ENCODE measurements at places on chromosomes 2 and 18.

DNA sequence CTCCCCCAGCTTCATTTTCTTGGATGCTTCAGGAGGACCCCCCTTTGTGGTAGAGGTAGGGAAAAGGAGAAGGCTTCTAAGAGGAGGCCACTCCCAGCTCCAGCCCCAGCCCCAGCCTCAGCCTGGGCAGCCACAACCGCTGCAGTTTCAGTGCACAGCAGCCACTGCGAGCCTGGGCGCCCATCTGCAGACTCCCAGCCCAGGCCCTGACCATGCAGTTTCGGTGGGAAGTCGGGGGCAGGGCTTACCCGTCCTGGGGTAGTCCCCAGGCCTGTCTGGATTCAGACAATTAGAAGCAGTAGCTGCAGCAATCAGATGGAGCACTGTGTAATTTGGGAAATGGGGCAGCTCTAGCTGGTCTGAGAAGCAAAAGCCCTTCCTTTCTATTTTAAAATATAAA is 28.6 kb downstream of the ITM2C start:
- no peak for DNase-seq

GRCh38 chr2:79041032-79041448 is 15.5 kb downstream of the REG3G start:
- DNase-seq: no peak

DNA sequence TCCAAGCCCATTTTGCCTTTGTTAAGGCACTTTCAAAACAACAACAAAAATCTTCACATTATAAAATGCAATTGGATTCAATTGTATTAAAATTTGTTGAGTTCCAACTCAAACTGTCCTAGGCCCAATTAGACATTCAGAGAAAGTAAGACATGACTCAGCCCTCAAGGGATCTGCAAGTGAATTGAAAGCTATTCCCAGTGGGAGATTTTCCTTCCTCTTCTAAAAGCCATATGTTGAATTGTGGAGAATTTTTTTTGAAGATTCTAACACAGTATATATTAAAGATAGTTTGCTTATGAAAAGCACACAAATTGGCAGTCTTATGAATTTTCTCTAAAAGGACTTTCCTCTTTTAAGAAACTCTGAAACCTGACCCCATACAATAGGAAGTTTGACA is 268.0 kb upstream of the PARD3B start:
- no peak for DNase-seq

DNA sequence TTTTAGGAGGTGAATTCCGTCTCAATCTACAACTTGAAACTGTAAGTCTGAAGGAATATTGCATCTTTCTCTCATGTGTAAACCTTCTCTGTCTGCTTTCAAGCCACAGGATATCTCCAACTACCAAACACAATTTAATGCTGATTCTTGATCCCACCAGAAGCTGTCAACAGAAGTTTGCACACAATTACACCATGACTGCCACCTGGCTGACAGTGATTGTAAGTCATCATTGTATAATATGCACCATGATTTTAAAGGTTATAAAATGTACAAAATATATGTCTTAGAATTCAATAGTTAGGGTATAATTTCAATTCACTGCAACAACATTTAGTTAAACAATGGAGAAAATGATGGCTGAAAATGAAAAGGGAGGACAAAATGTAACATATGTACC is 18.4 kb downstream of the PREPL start:
- DNase-seq: peak; percentile 45

DNA sequence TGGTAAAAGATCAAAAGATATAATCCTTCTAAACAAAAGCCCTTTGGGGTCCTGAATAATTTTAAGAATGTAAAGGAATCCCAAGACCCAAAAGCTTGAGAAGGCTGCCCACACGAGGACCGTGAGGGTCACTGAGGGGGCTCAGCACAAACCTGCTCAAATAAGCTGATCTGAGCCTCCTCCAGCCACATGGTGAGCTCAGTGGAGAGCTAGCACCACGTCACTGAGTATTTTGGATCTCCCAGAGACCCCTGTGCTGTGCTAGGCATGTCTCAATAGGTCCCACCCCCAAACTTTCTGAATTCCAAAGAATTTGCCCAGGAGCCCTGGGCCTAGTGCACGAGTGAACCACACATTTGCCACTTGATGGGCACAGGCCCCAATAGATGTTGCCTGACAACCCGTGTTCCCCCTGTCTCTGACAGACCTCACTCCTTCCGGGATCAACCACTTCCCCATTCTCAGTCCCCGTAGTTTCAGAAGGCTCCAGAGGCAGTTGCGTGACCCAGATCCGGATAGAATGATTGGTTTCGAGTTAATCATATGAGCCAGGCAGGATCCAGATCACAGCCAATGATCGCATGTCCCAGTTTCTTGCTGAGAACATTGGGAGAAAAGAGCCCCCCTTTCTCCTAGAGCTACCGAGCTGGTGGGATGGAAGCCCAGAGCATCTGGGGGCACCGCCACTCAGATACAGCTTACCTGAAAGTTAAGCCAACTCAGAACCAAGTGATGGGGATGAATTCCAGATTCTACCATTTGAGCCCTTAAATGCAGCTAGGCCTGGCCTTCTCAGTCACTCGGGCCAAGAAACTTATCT is 203.8 kb downstream of the TNS1 start:
- no peak for DNase-seq

DNA sequence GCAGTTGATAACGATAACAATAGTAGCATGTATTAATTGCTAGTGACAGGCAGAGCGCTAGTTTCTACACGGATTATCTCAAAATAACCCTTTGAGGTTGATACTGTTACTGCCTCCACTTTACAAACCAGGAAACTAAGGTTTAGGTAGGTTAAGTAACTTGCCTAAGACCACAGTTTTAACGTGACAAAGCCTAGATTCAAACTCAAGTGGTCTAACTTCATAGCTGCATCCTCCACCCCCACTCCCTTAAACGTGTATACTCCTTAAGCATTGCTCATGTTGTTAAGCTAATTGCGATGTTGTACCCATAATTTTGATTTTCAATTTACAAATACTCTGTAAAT is 1.2 kb downstream of the ME2 start:
- DNase-seq: no peak

DNA sequence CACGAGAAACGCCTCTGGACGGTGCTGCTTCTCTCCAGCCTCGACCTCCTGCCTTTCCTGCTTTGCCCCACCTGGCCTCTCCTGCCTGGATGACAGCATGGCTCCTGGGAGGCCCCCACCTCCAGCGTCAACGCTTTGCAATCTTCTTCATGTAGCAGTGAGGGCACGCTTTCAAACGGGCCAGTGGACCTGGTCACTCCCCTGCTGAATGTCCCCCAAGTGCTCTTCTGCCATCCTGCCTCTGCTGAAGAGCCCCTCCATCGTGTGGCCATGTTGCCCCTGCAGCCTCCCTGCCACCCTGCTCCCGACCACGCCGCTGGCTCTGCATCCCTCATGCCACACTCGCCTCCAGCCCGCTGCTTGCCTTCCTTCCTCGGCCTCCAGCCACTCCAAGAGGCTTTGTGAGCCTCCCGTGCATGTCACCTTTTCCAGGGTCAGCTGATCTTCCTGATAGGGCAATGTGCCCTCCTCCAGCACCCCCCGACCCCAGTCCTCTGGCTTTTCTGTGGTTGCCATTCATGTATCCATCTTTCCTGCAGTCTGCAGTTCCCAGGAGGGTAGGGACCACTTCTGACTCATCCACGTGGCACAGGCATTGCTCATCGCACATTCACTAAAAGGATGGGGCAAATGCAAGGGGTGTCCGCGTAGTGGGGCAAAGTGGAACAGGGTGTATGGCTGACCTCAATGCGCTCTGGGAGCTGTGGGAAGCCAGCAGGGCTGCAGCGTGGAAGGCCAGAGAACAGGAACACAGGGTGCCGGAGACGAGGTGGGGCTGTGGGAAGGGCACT is 268.8 kb downstream of the TWIST2 start:
- DNase-seq: no peak

DNA sequence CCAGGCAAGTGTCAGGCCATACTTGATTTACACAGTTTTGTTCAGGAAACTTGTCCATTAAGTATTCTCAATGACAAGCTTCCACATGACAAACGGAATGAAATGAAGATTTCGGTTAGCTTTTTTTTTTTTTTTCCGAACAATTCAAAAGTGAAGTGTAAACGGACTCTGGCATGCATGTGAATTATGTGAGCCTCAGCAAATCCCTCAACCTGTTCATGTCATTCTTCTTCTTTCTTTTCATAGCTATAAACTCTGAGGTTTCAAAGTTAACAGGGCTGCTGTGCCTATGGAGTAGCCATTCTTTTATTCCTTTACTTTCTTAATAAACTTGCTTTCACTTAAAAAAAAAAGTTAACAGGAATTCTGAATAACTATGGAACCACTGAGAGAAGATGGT is 110.3 kb downstream of the NOL10 start:
- no peak for DNase-seq

DNA sequence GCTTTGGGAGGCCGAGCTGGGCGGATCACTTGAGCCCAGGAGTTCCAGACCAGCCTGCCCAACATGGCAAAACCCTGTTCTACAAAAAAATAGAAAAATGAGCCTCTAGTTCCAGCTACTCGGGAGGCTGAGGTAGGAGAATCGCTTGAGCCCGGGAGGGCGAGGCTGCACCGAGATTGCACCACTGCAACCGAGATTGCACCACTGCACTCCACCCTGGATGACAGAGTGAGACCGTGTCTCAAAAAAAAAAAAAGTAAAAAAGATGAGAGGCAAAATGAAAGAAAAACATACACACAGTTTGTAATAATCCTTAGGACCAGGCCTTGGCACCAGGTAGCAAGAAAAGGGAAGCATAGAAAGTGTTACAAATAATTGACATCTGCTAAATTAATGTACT is 22.0 kb downstream of the RBM43 start:
- no peak for DNase-seq

Measured in CD4-positive, alpha-beta T cell (primary cell).